ENCODE measurements at places on chromosomes 7 and 10.

- no peak for DNase-seq
Measured at GRCh38 chr7:151869109-151869428, 7.8 kb downstream of the PRKAG2 start.

GRCh38 chr7:32574626-32575025, 79.3 kb downstream of the AVL9 start:
- DNase-seq: no peak

GRCh38 chr10:76086761-76087639, 655.6 kb downstream of the LRMDA start:
- no peak for DNase-seq

DNA sequence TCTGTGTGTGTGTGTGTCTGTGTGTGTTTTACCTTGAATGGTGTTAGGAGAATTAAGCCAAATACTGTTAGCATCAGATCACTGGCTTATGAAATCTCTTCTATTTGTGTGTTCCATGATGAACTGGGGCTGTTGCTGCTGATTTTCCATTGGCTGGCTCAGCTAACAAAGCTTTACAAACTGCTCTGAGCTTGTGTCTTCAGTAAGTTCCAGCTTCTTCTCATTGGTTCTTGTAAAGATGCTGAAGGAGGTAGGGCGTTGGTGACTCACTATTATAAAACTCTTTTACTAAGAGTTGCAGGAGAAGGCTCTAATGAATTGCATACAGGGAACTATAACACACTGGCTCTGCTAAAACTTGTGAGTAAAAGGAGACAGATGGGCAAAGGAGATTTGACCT, 136.4 kb upstream of the PRKCQ start:
- no peak for DNase-seq

GRCh38 chr7:155269766-155270585, 27.7 kb upstream of the INSIG1 start:
- DNase-seq: no peak

DNA sequence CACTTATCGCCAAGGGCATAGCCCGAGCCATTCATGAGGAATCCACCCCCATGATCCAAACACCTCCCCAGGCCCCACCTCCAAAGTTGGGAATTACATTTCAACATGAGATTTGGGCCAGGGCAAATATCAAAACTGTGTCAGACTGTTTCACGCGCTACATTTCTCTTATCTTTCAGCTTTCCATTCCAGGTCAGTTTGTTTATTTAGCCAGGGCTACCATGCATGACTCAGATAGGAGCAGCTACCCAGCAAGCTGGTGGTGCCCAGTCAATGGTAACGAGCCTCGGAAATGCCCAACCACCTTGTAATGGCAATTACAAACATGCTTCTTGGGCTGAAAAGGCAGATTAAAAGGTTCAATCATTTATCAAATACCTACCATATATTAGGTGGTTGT, 43.6 kb upstream of the BAMBI start:
- DNase-seq: no peak

DNA sequence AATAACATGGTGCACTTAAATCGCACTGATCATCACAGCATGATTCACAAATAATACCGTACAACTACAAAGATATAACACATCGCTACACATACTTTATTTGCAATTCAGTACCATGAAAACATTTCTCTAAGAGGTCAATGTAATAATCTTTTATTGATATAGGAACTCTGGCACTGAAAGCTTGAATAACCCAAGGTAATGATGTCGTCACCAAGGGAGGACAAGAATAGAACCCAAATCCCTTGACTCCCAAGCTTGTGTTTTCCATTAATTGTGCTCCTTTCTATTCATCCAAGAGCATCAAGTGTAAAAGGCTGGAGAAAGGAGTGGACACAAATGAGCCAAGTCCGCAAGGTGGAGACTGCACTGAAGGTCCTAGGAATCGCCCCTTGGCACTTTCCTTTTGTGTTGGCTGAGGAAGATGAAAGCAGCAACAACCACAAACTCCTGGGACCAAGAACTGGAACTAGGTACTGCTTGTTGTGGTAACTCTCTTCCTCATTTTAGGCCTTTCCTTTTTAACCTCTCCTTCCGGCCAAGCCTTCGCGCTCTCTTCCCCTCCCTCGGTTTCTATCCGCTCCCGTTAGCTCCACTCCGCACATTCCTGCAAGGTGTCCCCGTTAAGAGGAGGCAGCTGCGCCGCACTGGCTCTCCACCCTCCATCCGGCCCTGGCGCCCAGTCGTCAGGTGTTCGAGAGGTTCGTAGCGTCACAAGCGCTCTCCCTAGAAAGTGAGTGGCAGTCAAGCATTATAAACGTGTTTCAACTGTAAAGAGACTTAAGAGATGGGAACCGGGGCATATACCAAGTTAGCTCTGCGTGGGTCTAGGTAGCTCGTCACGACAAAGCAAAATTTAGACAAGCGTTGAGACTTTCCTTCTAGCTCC, 1.0 kb upstream of the CBLL1 start:
- DNase-seq: no peak

DNA sequence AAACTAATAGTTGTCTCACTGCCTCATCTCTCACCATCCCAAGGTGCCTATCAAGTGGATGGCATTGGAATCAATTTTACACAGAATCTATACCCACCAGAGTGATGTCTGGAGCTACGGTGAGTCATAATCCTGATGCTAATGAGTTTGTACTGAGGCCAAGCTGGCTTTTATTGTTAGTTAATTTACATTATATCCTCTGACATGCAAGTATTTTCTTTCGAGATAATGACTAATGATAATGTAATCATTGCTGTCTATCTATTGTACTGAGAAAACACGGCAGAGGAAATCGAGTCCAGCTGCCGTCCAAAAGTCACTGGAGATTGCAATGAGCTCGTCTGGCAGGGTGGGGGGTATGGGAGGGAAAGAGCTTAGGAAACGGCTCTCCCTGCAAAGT, 172.4 kb upstream of the LANCL2 start:
- no peak for DNase-seq

DNA sequence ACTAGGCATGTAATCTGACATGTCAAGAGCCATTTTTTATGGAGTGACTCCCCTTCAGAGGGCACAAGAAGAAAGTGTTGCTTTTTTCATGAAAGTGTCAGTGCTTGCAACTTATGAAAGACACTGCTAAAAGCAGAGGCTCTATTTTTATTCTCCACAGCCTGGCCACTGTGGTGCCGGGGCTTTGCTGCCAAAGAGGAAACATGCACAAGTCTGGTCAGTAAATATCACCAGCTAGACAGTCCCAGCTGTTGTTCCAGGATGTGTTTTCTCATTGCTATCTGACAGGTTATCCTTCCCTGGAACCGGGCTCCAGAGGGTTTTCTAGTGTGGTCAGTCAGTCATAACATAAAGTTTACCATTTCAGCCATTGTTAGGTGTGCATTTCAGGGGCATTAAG, 180.7 kb upstream of the PITRM1 start:
- no peak for DNase-seq

DNA sequence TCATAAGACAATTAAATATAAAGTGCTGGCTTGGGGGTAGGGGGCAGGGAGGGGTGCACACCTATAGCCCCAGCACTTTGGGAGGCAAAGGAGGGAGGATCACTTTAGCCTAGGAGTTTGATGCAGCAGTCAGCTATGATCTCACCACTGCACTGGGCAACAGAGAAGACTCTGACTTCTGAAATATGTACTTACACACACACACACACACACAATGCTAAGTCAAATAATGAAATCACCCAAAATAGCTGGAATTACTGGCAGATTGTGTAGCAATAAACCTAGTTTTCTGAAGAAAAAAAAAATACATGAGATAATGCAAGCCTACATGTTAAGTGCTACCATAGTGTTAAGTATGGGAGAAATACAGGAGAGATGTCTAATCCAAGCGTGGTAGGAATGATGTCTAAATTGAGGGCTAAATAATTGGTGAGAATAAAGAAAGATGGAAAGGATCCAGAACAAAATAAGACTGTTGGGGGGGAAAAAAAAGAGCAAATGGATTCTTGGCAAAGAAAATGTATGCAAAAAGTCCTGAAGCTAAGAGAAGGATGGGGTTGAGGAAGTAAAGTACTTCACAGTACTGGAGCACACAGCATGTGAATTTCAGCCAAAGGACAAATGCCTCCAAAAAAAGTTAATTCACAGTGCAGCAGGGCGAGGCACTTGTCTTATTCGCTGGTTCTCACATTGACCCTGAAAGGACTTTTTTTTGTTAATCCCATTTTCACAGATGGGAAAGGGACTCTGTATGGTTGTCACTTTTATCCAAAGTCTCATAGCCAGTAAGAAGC, 73.9 kb downstream of the IGF2BP3 start:
- no peak for DNase-seq

DNA sequence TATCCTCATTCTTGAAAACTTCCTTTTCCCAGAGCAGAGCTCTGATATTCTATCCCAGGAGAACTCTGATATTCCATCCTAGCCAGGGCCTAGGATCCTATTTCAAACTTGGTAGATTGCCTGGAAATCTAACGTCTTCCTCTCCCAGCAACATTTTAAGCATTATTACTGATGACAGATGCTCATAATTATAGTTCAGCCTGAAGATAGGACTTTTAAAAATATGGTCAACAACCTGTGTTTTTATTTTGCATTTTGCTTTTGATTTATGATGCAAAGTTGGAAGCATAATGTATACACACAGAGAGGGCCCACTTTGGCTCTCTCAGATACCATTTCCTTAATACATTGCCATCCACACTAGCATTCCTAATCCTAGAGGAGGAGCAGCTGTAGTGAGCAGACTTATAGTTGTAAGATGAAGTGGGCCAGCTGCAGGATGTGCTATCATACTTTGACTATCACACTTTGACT, 457.4 kb upstream of the TPK1 start:
- no peak for DNase-seq

All from stimulated activated naive B cell treated with anti-CD40 and anti-IgM and Interleukin-4, amounts not matched to agents 10 μg/mL and 1 μg/mL and 100 μg/mL, for 72 hours (primary cell).